MM.1S (cell line): ENCODE measurements at places on chromosomes 4 and X.
A peak's percentile ranks its signal among the peaks of the same experiment; 100 is the strongest.

DNA sequence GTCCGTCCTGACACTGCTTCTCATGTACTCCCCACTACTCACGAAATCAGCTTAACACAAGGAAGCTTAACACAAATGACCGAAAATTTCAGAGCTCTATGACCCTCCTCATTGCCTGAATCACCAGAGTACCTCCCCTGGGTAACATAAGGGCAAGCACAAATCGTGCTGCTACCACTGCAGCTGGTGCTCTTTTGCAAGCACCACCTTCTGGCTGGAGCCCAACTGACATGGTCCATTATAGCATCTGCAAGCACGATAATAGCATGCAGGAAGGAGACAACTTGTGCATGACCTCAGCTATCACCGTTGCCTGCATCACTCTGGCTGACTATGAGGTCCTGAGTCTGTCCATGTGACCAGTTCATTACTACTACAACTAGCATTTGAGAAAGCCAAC lies 308.0 kb downstream of the TEX13C start:
- no peak for DNase-seq

GRCh38 chr4:101287324-101287723 lies 60.0 kb downstream of the PPP3CA start:
- DNase-seq = no peak

- DNase-seq = no peak
These were observed 27.2 kb upstream of the C4orf17 start for GRCh38 chr4:99483636-99484035.

DNA sequence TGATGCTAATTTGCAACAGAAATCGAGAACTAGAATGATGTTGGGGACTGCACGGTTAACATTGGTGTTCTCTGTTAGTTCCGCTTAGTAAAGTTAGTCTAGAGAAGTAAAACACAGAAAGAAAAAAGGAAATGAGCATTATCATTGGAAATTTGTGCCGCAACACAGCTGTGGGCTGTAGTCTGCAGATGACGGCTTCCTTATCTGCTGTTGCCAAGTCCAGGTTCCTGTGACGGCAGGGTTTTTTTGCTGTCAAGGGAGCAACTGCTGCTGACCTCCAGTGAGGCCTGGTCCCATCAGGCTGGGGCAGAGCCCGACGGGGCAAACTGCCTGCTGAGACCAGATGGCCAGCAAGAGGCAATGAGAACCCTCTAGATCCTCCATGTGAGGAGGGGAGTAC lies 38.9 kb upstream of the PHEX start:
- DNase-seq = no peak

DNA sequence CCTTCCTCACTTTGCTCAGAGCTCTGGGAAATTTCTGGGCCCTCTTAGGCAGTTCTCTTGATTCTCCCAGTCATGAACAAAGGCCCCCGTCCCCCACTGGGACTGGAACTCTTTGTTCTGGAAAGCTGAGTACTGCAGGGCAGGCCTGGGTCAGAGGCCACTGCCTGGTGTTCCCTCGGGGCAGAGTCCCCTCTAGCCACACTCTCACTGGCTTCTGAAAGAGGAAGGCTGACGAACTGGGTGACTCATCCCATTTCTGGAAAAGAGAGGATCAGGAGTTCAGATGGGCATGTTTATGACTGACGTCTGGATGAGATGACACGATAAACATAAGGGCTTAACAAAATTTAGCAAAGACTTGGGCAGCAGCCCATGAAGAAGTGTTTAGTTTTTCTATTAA lies 47.7 kb downstream of the DDX3X start:
- DNase-seq = no peak

GRCh38 chr4:145451895-145452294 lies 29.8 kb upstream of the SMAD1 start:
- no peak for DNase-seq

DNA sequence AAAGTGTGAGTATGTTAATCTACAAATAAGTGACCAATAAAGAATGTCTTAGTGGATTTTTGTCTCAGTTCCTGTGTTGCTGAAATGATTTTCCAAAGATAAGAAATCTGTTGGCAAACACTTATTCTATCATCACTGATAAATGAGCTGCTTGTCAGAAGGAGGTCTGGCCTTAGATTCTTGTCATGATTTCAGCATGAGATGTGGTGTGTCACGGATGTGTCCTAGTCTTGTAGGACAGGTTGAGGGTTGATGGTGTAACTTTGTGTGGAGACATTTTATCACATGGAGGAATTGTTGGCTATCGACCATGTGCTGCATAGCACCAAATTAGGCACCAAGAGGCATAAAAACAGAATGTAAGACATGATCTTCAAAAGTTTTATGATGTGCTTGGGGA lies 31.8 kb upstream of the LIMCH1 start:
- DNase-seq = no peak

- DNase-seq = peak; percentile 73
These were observed 16.4 kb upstream of the RUFY3 start for GRCh38 chr4:70705183-70706043.

DNA sequence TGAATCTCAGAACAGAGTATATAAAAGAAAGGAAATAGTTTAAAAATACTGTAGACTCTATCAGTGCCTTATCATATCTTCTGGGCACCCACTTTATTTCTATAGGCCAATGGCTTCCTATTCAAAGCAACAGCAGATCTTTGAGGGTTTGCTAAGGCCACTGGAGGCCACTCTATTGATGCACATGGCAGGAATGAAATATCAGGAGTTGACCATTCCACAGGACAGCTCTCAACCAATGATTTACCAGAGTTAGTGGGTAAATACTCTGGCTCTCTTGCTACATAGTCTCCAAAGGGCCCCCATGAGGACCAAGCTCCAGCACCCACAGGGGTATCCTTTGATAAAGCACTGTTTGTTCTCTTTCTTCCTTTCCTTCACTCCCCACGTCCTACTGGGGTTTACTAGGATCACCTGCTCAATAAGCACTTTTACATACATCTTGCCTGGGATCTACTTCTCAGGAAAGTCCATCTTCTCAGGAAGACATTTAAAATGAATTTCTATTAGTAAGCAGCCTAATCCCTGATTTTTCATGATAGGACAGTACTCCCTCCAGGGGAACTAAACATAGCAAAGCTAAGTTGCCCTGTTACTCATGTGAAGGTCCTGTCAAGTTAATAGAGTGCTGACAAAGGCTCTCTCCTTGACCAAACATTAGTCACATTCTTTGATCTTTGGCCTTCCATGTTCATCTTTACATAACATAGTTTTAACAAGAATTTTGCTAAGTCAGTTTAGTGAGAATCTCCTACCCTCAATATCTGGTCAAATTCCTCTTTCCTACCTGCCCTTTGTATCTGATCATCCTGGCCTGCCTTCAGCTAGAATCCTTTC lies 459.7 kb downstream of the GRXCR1 start:
- no peak for DNase-seq

- no peak for DNase-seq
These were observed 68.8 kb upstream of the PPP1R2C start for GRCh38 chrX:42846741-42847140.

GRCh38 chrX:46627711-46628419 lies 54.3 kb downstream of the CHST7 start:
- DNase-seq = no peak

DNA sequence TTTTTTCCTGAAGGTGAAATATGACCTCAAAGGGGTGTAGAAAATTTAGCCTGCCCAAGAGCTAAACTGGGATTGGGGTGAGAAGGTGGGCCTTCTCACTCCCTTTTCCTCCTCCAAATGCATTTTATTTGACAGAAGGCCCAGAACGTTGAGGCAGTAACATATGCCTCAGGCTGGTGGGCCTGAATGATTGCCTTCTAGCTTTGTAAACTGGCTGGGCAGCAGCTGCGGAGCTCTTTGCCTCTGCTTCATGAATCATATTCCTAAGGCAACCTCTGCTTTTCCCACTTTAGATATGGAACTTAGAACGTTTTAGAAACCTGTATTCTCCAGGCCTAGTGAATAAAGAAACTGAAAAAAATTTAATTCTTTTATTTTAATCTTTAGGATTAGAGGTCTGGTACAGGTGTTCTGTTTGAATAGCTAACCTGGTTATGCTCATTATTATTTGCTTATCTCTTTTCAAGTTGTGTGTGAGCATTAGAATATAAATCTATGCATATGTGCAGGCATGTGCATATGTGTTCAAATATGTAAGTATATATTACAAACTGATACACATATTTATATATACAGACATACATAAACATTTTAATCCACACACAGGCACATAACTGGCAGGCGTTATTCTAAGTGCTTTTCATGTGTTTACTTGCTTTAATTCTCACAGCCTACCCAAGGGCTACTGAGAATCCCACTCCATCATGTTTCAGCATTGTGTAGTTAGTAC lies 11.5 kb downstream of the PRDM8 start:
- DNase-seq = no peak

DNA sequence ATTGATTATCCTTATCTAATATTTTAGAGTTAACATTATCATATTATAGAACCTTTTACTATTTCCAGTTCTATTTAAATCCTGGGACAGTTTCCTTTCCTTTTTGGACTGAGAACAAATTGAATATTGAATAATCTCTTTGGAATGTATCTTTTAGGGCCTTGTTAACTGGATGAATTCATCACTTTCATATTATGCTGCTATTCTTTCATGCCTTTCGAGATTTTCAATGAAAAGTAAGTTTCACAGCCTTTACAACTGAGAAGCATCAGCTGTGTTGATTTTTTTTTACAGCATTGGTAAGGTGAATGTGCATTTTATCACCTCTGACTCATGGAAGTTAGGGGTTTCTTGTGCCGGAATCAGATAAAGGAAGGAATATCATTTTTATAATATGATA lies 39.6 kb downstream of the PDLIM5 start:
- no peak for DNase-seq

DNA sequence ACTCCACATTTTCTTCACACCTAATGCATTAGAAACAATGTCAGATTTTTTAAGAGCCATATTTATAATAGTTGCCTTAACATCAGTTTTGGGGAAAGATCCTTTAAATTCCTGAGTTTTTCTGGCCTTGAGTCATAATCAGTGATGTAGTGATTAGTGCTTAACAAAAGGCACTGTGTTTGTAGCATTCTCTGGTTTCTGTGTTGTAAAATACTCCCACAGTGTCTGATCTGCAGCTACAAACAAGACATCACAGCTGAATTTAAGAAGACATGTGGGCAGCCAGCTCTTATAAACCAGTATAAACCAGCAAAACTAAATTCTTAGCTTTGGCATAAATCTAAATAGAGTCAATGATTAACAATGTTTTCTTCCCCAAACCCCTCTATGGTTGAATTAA lies 233.8 kb downstream of the FSTL5 start:
- no peak for DNase-seq

DNA sequence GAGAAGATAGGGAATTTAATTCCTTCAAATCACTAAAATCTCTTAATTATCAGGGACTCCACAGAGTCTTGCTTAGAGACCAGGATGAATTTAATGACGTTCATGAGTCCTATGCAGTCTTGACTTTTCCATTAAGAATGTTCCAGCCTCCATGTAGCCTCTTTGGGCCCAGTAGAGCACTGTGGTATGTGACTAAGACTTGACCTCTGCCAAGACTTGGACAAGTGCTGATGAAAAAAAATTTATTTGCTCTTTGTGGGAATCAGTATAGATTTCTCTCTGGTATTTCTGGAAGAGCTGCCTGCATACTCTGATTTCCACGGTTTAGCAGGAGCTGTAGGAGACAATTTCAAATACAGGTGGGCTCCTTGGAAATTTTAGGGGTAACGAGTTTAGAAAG lies 40.6 kb downstream of the CHRDL1 start:
- DNase-seq = no peak

GRCh38 chr4:165714650-165715049 lies 158.4 kb upstream of the TLL1 start:
- no peak for DNase-seq

- no peak for DNase-seq
These were observed 82.7 kb upstream of the FGF13 start for GRCh38 chrX:138794246-138794645.

GRCh38 chr4:124288706-124289486 lies 423.6 kb downstream of the ANKRD50 start:
- DNase-seq = no peak

- DNase-seq = no peak
These were observed 160.9 kb downstream of the SMIM20 start for GRCh38 chr4:26074712-26075430.

GRCh38 chr4:112284166-112284565 lies 1.5 kb downstream of the TIFA start:
- no peak for DNase-seq

- no peak for DNase-seq
These were observed 91.2 kb upstream of the C1QTNF7 start for GRCh38 chr4:15336410-15337167.

GRCh38 chrX:15468036-15468435 lies 25.1 kb downstream of the PIR start:
- no peak for DNase-seq

- DNase-seq = no peak
These were observed 47.4 kb downstream of the ACSL4 start for GRCh38 chrX:109685656-109686078.

- DNase-seq = no peak
These were observed 68.0 kb downstream of the N4BP2 start for GRCh38 chr4:40124690-40125089.

GRCh38 chr4:77505275-77505957 lies 100.2 kb upstream of the CXCL13 start:
- DNase-seq = no peak

GRCh38 chr4:102116121-102116520 lies 229.2 kb downstream of the SLC39A8 start:
- DNase-seq = no peak

GRCh38 chr4:142551517-142552305 lies 294.4 kb downstream of the INPP4B start:
- no peak for DNase-seq

DNA sequence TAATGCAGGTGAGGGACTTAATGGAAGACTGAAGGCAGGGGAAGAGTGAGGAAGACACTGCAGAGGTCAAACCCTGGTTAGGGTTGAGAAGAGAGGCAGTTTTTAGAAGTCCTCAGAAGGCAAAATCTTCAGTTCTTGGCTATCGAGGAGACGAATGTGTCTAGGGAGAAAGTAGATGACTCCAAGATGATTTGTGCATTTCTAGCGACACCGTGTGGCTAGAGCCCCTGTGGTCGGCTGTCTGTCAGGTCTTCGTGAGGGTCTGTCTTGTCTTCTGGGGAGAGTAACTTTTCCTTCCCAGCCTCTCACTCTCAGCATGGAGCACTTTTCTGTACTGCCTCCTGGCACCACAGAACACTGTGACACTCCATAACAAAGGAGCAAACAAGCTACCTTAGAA lies 458.1 kb downstream of the STIM2 start:
- no peak for DNase-seq
